ENCODE measurements at places on chromosomes 12 and 14. TPM values are rescaled to one million over a fixed set of nuclear protein-coding genes. Genes with fewer than 3 reads are reported as not detected.

- DNase-seq, result no peak
- H3K27me3 ChIP-seq, result no peaks in the 10 kb centered on the region
- no peaks in the 10 kb centered on the region for H3K4me1 ChIP-seq
- no peaks in the 10 kb centered on the region for H3K36me3 ChIP-seq
- H3K4me3 ChIP-seq, result no peak overlapping the region
- no peak overlapping the region for H3K27ac ChIP-seq
Observed at GRCh38 chr12:119206348-119207062, 27.8 kb downstream of the HSPB8 start.

DNA sequence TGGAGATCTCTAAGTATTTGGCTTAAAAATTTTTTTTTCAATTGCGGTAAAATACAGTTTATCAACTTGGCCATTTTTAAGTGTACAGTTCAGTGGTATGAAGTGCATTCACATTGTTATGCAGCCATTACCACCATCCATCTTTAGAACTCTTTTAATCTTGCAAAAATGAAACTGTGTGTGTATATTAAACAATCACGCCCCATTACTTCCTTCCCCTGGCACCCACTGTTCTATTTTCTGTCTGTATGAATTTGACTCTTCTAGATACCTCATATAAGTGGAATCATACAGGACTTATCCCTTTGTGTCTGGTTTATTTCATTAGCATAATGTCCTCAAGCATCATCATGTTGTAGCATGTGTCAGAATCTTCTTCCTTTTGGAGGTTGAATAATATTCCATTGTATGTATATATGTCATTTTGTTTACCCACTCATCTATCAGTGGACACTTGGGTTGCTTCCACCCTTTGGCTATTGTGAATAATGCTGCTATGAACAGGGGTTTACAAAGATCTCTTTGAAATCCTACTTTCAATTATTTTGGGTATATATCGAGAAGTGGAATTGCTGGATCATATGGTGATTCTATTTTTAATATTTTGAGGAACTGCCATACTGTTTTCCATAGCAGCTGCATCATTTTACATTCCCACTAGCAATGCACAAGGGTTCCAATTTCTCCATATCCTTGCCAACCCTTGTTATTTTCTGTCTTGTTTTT is 62.9 kb downstream of the SAMD4A start:
- H3K4me3 ChIP-seq, result no peak overlapping the region
- H3K36me3 ChIP-seq, result no peaks in the 10 kb centered on the region
- no peak overlapping the region for H3K27ac ChIP-seq

GRCh38 chr12:22657538-22657937 is 32.6 kb downstream of the ETNK1 start:
- DNase-seq, result no peak
- no peaks in the 10 kb centered on the region for H3K36me3 ChIP-seq
- H3K4me3 ChIP-seq, result no peak overlapping the region
- H3K4me1 ChIP-seq, result no peaks in the 10 kb centered on the region
- H3K27me3 ChIP-seq, result no peaks in the 10 kb centered on the region

GRCh38 chr14:64815257-64815656 is 64.5 kb downstream of the SPTB start:
- no peak overlapping the region for H3K4me3 ChIP-seq
- H3K4me1 ChIP-seq, result peaks cover 10% of the 10 kb centered on the region
- no peak for DNase-seq
- H3K27me3 ChIP-seq, result no peaks in the 10 kb centered on the region
- H3K36me3 ChIP-seq, result no peaks in the 10 kb centered on the region
- H3K27ac ChIP-seq, result no peak overlapping the region

DNA sequence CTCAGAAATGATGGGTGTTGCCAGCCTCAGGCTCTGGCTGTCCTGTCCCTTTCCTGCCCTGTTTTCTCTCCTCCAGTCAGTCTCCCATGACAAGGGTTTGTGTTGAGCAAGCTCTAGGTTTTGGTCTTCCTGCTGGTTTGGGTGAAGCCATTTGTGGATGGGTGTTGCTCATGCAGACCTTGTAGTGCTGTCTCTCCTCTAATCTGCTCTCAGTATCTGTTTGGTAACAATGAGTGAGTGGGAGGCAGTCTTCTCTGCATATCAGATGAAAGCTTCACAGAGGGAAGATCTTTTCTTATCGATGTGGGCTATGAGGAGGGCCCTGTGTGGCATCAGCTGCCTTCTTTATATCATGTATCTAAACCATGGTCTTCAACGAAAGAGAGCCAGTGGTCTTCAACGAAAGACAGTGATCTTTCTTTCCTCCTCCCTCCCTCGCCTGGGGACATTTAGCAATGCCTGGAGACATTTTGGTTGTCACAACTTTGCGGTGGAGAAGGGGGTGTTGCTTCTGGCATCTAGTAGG is 3.6 kb downstream of the CMA1 start:
- no peaks in the 10 kb centered on the region for H3K27me3 ChIP-seq
- H3K4me3 ChIP-seq, result no peak overlapping the region
- no peaks in the 10 kb centered on the region for H3K4me1 ChIP-seq
- no peaks in the 10 kb centered on the region for H3K36me3 ChIP-seq

Gene REM2
- not detected for total RNA-seq

GRCh38 chr14:59107819-59108218 is 80.6 kb upstream of the DAAM1 start:
- no peaks in the 10 kb centered on the region for H3K36me3 ChIP-seq
- no peaks in the 10 kb centered on the region for H3K27me3 ChIP-seq
- no peak overlapping the region for H3K27ac ChIP-seq
- no peak for DNase-seq
- H3K4me3 ChIP-seq, result no peak overlapping the region

DNA sequence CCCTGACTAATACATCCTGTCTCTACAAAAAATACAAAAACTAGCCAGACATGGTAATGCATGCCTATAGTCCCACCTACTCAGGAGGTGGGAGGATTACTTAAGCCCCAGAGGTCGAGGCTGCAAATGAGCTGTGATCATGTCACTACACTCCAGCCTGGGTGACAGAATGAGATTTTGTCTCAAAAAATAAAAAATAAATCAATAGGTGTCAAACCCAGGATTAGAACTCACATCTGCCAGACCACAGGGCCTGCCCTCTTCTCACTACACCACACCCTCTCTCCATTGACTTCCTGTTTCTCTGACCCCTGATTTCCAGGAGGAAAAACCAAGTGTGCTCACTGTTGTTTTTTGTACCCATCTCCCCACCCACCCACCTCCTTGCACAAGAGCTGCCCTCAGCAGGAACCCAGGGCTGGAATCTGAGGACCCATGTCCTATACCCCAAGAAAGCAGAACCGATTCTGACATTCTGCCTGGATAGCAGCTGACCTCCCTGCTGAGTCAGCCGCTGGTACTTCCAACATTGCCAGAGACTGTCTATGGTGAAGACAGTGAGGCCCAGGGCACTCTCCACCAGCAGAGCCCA is 6.2 kb downstream of the CMKLR1 start:
- no peak overlapping the region for H3K4me3 ChIP-seq
- H3K27me3 ChIP-seq, result no peaks in the 10 kb centered on the region
- H3K4me1 ChIP-seq, result no peaks in the 10 kb centered on the region
- H3K27ac ChIP-seq, result no peak overlapping the region
- H3K36me3 ChIP-seq, result no peaks in the 10 kb centered on the region
- DNase-seq, result peak; percentile 49

DNA sequence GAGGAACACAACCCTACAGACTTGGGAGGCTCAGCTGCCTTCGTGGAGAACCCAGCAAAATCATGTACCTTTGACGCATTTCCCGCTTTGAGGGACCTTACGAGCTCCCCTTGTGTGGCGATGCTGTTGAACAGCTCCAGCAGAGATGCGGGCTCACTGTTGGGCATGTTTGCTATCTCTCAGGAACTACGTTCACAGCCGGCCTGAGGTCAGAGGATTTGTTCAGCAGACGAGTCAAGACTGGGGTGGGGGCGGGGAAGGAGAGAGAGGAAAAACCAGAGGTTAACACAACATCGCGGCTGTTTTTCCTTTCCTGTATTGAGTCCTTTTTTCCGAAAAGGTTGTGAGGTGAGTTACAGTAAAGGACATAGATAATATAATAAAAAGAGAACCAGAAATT is 45.9 kb downstream of the SLC25A47 start:
- no peak overlapping the region for H3K4me3 ChIP-seq
- no peaks in the 10 kb centered on the region for H3K27me3 ChIP-seq
- no peaks in the 10 kb centered on the region for H3K4me1 ChIP-seq
- no peaks in the 10 kb centered on the region for H3K36me3 ChIP-seq
- DNase-seq, result peak; percentile 55

Gene RXYLT1
- total RNA-seq, result 9.7 TPM

Gene ATXN3
- total RNA-seq, result 5.5 TPM

Gene GPRC5A
- total RNA-seq, result 0.42 TPM

Gene SERPINA10
- total RNA-seq, result 128 TPM

GRCh38 chr12:53201639-53202038 is 5.4 kb downstream of the ITGB7 start:
- peaks cover 8% of the 10 kb centered on the region for H3K4me1 ChIP-seq
- no peak for DNase-seq
- no peaks in the 10 kb centered on the region for H3K36me3 ChIP-seq
- no peaks in the 10 kb centered on the region for H3K27me3 ChIP-seq

Gene PLEKHG7
- 0.22 TPM for total RNA-seq

- peak within 1 kb of the TSS; percentile 49 for H3K4me3 ChIP-seq
- no peaks in the 10 kb centered on the region for H3K27me3 ChIP-seq
- DNase-seq, result peak; percentile 69
- H3K4me1 ChIP-seq, result peaks cover 26% of the 10 kb centered on the region
- H3K36me3 ChIP-seq, result no peaks in the 10 kb centered on the region
- peak within 1 kb of the TSS; percentile 24 for H3K27ac ChIP-seq
Observed at GRCh38 chr12:53097564-53098353, at the start of gene IGFBP6. Gene IGFBP6 (plus strand): TSS chr12:53097667. CDS start chr12:53097718, 51 bp downstream.

Gene MIP
- total RNA-seq, result 0.91 TPM

Gene SRRM4
- not detected for total RNA-seq

GRCh38 chr14:68284333-68284732 is 464.8 kb downstream of the RAD51B start:
- H3K27ac ChIP-seq, result no peak overlapping the region
- DNase-seq, result no peak
- H3K4me3 ChIP-seq, result no peak overlapping the region
- H3K4me1 ChIP-seq, result no peaks in the 10 kb centered on the region
- no peaks in the 10 kb centered on the region for H3K36me3 ChIP-seq
- no peaks in the 10 kb centered on the region for H3K27me3 ChIP-seq

Gene NGB
- total RNA-seq, result not detected

Measured in right lobe of liver (tissue), 6 donors.